ENCODE measurements at places on chromosomes 11 and 22. TPM values are rescaled to one million over a fixed set of nuclear protein-coding genes. Genes with fewer than 3 reads are reported as not detected.
A peak's percentile ranks its signal among the peaks of the same experiment; 100 is the strongest.

The SMTNL1 gene
- not detected for total RNA-seq

The DERL3 gene
- 1.2 TPM for total RNA-seq

The KCNK4 gene
- total RNA-seq: 0.57 TPM

The MGAT3 gene
- total RNA-seq: not detected

The MS4A6A gene
- total RNA-seq: not detected

- DNase-seq: no peak
Observed at GRCh38 chr22:16608931-16609330, 16.3 kb upstream of the CCT8L2 start.

- DNase-seq: no peak
Observed at GRCh38 chr11:77449060-77449521, 24.8 kb downstream of the PAK1 start.

DNA sequence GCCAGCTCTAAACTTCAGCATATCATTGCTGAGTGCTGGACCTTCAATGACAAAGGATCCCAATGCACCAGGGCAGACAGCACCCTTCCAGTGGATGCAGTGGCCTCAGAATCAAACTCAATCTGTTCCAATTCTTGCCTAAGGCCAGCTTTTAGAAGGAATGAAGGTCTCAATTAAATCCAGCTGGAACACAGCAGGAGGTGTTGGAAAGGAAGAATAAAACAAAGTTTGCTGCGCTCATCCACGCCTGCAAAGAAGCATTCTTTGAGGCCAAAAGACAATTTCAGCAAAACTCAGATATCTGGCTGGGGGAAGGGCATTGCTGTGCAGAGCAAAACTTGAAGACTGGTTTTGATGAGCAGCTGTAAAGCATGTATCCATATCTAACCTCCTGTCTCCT, 120.7 kb downstream of the CCDC81 start:
- DNase-seq: no peak

DNA sequence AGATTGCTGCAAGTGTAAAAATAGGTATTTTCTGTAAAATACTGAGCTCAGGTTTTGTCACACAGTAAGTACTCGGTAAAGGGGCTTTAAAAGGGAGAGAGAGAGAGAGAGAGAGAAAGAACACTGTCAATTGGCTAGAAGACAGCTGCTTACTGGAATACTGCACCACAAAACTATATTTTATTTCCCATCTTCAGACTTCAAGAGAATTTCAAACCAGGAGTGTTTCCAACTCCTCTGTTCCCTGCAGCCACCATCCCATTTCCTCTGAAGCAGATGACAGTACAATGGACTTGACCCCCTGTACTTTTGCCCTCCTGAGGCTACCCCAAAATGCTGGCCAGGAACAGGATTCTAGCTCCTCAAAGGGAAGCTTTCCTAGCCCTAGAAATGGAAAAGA, 89.7 kb downstream of the RELT start:
- no peak for DNase-seq

- DNase-seq: no peak
Observed at GRCh38 chr11:100734743-100735527, 47.8 kb downstream of the ARHGAP42 start.

- DNase-seq: no peak
Observed at GRCh38 chr22:43726964-43727543, 85.1 kb downstream of the EFCAB6 start.

DNA sequence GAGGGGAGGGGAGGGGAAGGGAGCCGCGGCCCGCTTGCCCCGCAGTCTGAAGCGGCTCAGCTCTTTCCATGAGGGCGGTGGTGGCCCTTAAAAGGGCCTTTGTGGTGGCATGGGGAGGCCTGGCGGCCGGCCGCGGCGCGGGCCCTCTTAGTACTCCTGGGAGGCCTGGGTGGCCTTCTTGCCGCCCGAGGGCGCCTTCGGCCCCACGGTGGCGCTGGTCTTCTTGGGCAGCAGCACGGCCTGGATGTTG, 6.9 kb downstream of the DPAGT1 start:
- peak; percentile 82 for DNase-seq

DNA sequence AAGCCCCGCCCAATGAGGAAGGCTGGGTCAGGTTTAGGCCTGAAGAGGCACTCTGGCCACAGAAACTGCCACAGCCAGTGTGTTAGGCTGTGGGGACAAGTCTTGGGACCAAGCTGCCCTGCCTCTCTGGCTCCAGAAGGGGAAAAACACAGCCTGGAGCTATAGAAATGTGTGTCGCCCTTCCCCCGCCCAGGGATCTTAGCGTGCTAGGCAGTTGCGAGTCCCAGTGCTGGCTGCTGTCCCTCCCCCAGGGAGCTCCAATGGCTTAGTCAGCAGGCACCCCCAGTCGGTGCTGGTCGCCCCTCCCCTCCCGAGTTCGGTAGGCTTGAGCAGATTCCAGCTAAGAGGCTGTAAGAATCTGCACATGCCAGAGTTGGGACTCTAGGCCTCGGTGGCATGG, 99.5 kb upstream of the API5 start:
- no peak for DNase-seq

Data from PC-9 (cell line).